ENCODE measurements at places on chromosomes 6 and 20.

DNA sequence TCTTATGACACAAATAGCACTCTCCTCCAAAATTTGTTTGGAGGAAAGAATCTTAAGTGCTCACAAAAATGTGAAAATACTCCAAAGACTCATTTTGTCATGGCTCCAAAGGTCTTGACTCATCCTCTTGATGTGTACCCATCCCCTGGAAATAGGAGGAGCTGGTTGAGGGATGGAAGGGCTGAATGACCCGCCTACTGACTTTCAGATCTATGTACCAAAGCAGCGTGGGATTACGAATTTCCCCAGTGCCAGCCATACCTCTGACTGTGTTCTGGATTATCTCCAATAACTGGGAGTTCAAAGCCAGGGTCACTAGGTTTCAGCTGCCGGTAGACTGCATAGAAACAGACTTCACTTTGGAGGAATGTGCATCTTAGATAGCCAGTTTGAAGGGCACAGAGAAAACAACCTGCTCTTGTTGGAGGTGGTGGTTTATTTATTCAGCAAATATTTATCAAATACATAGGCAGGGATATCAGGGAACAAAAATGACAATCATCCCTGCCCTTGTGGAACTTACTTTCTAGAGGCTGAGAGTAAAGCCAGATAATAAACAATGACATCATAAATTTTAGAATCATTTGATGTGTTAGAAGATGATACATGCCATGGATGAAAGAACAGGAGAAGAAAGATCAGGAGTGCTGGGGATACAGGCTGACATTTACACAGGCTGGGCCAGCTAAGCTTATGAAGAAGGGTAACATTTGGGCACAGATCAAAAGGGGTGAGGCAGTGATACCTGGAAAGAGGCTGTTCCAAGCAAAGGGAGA, 246.6 kb downstream of the TBXT start:
- DNase-seq, result no peak

DNA sequence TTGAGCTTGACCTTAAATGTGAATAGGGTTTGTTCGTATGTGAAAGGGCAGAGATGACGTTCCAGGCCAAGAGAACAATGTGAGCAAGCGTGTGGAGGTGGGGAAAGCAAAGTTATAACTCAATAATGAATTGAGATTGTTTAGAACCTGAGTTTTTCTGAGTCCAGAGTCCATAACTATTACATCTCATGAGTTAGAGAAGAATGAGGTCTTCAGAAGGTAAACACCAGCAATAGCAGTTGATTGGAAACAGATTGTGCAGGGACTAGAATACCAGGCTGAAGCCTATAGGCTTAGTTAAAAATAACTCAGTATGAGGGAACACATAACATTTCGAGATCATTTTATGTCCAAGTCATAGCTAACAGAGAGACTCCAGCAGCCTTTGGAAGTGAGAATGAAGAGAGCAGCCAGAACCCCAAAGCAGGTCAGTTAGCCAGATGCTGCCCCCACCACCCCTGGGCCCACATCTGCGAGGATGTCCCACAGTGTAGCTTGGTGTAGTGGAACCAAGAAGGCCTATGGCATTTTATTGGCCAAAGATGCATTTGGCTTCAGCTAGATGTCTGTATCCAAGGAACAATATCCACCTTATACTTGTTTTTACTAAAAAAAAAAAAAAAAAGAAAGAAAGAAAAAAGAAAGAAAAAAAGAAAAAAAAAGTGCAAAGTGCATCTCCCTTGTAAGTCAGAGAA, 121.7 kb downstream of the TNFRSF21 start:
- no peak for DNase-seq

GRCh38 chr6:30681766-30682142, 4.7 kb downstream of the PPP1R18 start:
- DNase-seq, result peak; percentile 11

- DNase-seq, result no peak
Observed at GRCh38 chr6:45590226-45590625, 212.5 kb upstream of the SUPT3H start.

GRCh38 chr6:26044140-26045064, 42.8 kb upstream of the HFE start:
- peak; percentile 28 for DNase-seq

DNA sequence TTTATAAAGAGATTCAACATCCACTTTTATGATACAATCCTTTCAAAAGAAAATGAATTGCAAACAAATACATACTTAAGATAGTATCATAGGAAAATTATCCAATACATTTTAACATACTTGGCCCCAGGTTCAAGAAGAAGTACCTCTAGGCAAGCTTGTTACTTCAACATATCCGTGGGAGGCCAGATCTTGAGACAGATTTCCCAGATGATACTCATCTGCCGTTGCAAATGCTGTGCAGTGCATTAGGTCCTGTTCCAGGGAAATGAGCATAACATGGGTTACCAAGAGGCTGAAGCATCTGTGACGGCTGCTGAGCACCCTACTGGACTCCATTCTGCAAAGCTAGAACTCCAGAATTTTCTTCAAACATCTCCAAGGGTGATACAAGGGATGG, 15.6 kb downstream of the RMND1 start:
- no peak for DNase-seq

DNA sequence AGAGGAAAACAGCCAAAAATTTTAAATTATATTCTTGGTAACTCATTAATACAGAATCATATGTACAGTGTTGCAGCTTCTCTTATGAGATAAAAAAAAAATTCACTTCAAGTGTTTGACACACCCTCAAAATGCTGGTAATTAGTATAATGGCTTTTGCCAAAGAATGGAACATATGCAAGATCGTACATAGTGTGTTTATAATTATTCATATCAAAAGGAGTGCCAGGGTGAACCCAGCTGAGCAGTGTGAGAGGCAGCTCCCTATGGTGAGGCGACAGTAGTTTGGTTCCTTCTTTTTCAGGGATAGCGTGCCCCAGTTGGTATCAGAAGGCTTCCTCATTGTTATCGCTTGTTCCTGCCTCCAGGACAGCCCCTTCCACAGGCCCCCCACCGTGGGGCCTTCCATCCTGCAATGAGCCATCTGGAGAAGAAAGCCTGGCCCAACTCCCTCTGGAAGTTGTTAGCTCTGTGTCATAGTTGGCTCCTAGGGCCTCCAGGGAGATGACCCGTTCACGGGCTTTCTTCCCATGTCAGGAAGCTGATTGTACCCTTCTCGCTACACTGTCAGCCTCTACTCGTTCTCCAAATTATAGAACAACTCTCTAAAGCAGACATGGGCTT, 150.7 kb downstream of the FRK start:
- no peak for DNase-seq

DNA sequence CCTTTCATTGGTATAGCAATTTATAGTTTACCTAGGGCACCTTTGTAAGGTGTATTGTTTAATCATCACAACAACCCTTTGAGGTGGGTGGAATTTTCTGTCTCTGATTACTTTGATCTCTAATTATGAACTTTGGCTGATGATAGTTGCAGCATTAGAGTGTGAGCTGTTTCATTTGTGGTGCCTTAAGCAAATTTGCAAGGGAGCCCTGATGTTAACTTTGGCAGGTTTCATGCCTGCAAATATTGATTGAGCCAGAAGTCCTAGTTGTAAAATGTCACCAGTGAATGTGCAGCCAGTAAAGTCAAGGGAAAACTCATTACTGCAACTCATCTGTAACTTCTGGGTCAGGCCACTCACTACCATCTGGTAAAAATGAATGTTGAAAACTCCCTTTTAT, 29.8 kb downstream of the CTNNBL1 start:
- DNase-seq, result no peak

- no peak for DNase-seq
Observed at GRCh38 chr6:2410656-2411380, 165.4 kb upstream of the GMDS start.

GRCh38 chr6:43105538-43106222, 29.6 kb downstream of the PTK7 start:
- no peak for DNase-seq

DNA sequence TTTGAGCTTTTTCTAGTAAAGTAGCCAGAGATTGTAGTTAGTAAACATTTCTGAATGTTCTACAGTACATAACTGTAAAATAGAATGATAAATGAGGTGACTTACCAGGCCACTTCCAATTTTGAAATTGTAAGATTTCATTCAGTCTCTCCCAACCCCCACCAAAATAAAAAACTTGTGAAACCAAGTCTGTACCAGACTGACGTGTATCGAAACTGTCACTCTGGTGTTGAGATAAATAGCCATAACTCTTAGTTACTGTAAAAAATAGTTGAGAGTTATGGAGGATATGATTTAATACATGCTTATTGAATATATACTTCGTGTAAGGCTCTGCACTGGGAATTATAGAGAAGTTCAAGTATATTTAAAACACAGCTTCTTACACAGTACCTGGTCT, 455.7 kb downstream of the PLCB1 start:
- no peak for DNase-seq

- no peak for DNase-seq
Observed at GRCh38 chr6:18424201-18424600, 37.1 kb downstream of the RNF144B start.

- no peak for DNase-seq
Observed at GRCh38 chr6:108528878-108529277, 31.8 kb upstream of the FOXO3 start.

DNA sequence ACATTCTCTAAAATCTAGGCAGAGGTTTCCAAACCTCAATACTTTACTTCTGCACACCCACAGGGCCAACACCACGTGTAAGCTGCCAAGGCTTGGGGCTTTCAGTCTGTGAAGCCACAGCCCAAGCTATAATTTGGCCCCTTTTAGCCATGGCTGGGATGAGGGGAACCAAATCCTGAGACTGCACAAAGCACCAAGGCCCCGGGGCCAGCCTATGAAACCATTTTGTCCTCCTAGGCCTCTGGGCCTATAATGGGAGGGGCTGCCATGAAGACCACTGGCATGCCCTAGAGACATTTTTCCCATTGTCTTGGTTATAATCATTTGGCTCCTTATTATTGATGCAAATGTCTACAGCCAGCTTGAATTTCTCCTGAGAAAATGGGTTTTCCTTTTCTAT, 513.0 kb upstream of the ADGRB3 start:
- no peak for DNase-seq

- no peak for DNase-seq
Observed at GRCh38 chr6:80508885-80509630, 402.6 kb downstream of the BCKDHB start.

DNA sequence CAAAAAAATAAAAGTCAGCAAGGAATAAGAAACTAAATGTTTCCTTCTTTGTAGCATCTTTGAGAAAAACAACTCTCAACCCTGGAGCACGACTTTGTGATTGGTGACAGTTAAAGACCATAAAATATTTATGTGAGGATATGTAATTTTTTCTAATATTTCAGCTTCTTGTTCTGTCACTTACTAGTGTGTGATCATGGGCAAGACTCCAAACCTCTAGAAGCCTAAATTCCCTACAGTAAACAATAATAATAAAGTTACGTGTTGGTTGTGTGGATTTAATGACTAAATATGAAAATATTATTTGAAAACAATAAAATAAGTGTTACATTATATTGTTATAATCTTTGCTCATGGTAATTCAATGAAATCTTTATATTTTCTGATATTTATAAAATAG, 735.6 kb upstream of the MARCKS start:
- DNase-seq, result no peak

DNA sequence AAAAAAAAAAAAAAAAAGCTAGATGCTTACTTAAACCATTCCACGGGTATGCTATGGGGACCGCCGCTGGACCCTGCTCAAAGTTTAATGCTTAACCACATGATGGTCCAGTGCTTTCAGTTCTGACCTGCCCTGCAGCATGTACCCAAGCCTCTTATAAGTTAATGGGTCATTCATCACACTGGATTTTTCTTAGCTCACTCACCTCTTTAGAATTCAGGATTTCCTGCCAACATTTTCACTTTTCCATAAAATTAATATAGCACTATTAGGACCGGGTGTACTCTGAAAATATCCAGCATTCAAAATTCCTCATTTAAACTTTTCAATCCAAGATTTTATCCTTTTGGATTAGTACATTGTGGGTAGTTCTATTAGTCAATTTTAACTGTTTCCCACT, 140.8 kb downstream of the ALDH8A1 start:
- DNase-seq, result no peak

DNA sequence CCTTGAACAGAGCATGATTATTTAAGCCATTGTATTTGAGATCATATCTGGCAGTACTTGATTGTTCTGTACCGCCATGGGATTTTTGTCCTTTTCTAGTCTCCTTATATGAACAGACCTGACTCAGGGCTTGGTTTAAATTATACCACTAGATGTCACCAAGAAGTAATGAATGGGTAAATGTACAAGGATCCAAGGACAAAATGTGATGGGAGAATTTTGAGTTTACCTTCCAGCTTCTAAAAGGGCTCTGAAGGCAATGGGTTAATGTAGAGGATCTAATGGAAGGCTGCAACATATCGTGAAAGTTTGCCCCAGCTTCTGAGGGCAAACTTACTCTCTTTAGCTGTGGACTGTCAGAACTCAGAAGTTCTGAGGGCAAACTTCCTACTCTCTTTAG, 12.0 kb downstream of the RNF8 start:
- DNase-seq, result no peak

DNA sequence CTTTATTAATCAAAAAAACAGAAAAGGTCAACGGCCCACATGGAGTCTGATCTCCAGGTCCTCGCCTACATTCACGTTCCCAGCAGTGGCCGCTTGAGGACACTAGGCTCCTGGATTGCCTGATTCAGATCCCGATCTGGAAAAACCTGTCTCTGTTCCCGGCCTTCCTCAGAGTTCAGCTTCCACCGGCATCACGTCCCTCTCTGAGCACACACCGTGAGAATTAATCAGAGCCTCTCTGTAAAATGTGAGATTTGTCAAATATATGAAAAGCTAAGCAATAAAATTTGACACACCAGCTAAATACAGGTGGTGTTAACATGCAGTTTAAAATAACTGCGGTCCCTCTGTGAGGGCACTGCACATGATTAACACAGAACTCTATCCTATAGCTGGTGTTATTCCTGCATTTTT, 122.8 kb upstream of the COL21A1 start:
- no peak for DNase-seq

DNA sequence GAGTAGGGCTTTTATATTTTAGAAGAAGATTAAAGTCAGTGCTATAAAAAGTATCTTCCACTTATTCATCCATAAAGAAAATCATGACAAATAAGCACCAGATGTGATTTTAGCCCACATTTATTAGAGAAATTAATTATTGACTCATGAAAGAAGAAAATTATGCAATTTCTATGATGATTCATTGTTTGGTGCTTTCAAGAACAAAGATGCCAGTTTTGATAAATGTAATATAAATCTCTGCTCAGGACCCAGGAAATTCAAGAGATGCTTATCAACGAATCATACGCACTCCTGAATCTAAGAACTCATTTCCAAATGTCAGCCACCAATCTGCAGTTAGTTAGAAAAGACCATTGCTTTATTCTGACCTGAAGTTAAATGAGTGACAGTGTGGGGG, 211.4 kb downstream of the ARHGAP18 start:
- no peak for DNase-seq

- DNase-seq, result no peak
Observed at GRCh38 chr6:3808759-3809514, 40.2 kb upstream of the FAM50B start.

DNA sequence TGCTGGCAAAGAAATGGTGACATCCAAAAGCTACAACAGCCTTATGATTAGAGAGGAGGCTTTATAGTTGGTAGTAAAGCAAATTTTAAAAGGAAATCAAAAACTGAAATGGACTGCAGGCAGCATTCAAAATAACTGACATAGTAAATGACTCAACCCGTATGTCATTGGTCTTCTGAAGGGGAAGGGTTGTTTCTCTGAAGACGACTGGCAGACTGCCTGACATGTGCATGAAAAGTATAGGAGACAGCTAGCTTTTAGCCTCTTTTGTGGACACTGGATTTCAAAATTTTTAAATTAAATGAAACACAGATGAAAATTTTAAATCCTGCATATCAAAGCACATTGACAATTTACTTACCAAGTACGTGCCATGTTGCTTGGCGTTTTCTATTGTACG, 90.7 kb downstream of the TRMT6 start:
- DNase-seq, result no peak
